ENCODE measurements at places on chromosomes 6 and 20.

DNA sequence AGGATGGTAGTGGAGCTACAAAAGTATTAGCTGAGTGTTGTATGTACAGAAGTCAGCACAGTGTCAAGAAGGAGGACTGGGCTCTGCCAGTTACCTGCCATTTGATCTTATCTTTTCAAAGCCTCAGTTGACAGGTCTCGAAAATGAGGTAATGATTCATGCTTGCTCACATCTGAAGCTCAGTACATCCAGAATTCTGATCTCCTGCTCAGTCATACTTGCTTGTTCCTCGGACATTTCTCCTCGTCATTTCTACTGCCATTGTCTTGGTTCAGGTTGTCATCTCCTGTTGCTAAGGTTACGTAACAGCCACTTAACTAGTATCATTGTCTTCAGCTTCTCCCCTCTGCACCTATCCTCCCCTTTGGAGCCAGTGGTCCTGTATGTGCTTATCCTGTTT, 89.5 kb downstream of the SLX4IP start:
- DNase-seq = no peak

- peak; percentile 17 for DNase-seq
Measured at GRCh38 chr20:22339091-22339881, 245.1 kb downstream of the FOXA2 start.

GRCh38 chr20:61976263-61976643, 89.4 kb downstream of the TAF4 start:
- DNase-seq = no peak

- DNase-seq = no peak
Measured at GRCh38 chr6:81683912-81684311, 68.6 kb downstream of the TENT5A start.

- peak; percentile 48 for DNase-seq
Measured at GRCh38 chr6:3732345-3733141, 19.0 kb downstream of the PXDC1 start.

GRCh38 chr6:37619641-37620040, 78.0 kb downstream of the MDGA1 start:
- no peak for DNase-seq

GRCh38 chr6:142482974-142483373, 181.2 kb downstream of the ADGRG6 start:
- no peak for DNase-seq

- no peak for DNase-seq
Measured at GRCh38 chr6:135883536-135883935, 32.0 kb downstream of the PDE7B start.

GRCh38 chr6:137877113-137877512, 10.1 kb downstream of the TNFAIP3 start:
- DNase-seq = no peak

- no peak for DNase-seq
Measured at GRCh38 chr6:119043265-119043664, 35.2 kb downstream of the FAM184A start.

DNA sequence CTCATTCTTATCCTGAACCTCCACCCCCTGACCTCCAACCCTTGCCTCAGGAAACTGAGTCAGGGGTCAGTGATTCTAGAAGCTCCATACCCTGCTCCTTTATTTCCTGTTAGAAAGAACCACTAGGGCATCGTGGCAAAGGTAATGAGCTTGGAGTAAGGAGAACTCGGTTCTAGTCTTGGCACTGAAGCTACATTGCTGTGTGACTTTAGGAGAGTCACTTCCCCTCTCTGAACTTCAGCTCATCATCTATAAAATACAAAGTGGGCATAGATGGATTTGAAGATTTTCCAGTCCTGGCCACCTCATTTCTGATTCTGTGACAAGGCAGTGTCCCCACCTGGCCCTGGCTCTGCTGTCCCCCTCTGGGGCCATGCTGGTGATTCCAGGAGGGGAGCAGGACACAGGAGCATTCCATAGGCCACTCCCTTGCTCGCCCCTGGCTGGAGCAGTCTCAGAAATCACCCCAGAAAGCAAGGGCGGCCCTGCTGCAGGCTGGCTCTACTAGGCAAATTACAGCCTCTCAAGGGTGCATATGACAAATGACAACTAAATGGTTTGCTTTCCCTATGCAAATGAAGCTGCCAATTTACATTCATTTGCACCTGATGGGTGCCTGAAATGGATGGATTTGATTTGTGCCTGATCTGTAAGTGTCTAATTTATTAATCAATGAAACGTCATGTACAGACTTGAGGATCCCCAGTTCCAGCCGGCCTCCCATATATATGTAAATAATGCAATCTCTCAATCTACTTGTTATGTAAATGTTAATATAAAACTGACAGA, 62.2 kb downstream of the LRFN2 start:
- no peak for DNase-seq

GRCh38 chr6:72811971-72812421, 190.1 kb downstream of the KCNQ5 start:
- DNase-seq = no peak

DNA sequence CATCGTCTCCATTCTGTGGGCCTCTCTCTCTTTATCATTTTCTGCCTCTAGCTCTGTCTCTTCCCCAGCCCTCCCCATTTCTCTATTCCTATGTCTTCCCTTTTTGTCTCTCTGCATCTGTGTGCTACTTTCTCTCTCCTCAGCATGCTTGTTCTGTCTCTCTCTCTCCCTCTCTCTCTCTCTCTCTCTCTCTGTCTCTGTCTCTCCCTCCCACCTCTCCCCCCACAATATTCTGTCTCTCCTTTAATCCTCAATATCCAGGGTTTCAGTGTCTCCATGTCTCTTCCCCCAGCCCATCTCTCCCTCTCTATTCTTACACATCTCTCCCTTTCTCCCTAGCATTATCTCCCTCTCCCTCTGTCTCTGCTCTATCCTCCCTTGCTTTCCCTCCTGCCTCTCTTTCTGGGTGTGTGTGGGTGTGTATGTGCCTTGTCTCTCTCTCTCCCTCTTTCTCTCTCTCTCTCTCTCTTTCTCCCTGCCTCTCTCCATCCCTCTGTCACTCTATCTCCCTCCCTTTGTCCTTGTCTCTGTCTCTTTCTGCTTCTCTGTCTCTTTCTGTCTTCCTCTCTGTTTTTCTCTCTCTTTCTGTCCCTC, 76.9 kb upstream of the SIRPA start:
- no peak for DNase-seq

DNA sequence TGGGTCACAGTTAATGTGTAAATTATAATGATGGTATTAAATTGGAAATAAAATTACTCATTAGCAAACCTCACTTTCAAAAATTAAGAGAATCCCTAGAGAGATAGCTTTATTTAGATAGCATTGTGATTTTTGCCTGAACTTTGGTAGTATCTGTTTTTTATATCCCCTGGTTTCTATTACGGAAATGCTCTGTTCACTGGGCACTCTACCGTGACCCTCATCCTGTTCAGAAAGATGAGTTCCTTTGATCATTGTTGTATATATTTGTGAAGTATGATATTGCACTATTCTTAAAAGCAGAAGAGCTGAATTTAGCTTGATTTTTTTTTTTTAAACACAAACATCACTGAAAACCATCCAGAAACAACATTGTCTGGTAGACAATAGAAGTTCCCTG, 1143.8 kb upstream of the MAP3K7 start:
- no peak for DNase-seq

DNA sequence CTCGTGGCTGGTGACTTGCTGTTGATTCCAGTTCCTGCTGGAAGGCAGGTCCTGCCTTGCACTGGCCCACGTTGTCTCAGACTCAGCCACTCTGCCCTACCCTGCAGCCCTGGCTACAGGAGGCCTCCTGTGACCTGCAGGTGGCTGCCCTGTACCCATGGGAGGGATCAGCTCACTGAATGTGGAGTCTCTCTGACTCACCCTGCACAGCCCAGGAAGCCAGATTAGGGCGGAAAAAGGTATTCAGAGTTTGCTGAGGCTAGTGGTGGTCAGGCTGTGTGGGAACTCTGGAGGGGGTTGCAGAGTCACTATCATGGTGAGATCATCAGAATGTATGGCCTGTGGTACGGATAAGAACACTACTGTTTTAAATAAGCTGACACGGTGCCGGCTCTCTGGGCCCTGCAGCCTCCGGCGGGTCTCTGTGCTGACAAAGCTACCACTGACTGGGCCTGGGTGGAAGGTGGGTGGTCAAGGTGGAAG, 24.7 kb upstream of the PYGB start:
- DNase-seq = no peak

- DNase-seq = no peak
Measured at GRCh38 chr6:18019539-18020534, 32.4 kb upstream of the KIF13A start.

- no peak for DNase-seq
Measured at GRCh38 chr6:102474041-102474807, 1080.7 kb downstream of the GRIK2 start.

- DNase-seq = no peak
Measured at GRCh38 chr20:48959899-48960550, 38.5 kb downstream of the ARFGEF2 start.

DNA sequence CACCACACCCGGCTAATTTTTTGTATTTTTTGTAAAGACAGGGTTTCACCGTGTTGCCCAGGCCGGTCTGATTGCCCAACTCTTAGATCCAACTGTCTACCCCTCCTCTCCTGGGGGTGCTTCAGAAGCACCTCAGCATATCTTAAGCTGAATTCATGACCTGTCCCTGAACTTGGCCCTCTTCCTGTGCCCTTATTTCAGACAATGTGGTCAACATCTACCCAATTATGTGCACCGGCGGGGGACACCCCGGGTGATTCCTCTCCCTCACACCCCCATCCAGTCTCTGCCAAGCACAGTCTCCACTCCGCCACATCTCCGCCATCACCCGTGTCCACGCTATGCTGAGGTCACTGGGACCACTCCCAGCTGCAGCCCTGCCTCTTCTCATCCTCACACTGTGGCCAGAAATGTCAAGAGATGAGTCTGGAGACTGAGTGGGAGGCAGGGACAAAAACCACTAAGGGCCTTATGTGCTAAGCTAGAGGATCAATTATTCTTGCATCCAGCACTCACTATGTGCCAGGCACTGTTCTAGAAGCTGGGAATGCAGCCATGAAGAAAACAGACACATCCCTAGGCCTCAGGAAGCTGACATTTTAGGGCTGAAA, 111.9 kb downstream of the ARMC2 start:
- DNase-seq = no peak

- DNase-seq = no peak
Measured at GRCh38 chr20:12984863-12985262, 23.9 kb upstream of the SPTLC3 start.

GRCh38 chr20:35317416-35318210, 25.4 kb upstream of the FAM83C start:
- DNase-seq = no peak

DNA sequence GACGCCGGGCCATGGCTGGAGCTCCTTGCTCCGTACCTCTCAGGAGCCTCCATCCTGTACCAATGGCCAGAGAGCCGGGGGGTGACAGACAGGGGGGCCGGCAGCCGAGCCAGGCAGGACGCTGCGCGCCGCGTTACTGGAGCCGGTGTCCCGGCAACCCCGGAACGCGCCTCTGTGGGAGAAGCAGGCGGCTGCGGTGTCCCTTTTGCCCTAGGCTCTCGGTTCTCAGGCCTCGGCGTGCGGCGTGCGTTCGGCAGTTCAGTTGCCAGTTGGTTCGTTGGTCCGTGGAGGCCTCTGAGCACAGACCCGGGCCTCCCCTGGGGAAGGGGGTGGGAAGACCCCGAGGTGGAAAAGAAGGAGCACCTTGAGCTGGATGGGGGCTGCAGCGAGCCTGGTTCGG, at the start of gene SPATS1:
Gene SPATS1, plus strand, starts transcription at position 162 of the 400 bp plus-strand sequence. CDS start 446 bp downstream, outside the sequence.
- no peak for DNase-seq

DNA sequence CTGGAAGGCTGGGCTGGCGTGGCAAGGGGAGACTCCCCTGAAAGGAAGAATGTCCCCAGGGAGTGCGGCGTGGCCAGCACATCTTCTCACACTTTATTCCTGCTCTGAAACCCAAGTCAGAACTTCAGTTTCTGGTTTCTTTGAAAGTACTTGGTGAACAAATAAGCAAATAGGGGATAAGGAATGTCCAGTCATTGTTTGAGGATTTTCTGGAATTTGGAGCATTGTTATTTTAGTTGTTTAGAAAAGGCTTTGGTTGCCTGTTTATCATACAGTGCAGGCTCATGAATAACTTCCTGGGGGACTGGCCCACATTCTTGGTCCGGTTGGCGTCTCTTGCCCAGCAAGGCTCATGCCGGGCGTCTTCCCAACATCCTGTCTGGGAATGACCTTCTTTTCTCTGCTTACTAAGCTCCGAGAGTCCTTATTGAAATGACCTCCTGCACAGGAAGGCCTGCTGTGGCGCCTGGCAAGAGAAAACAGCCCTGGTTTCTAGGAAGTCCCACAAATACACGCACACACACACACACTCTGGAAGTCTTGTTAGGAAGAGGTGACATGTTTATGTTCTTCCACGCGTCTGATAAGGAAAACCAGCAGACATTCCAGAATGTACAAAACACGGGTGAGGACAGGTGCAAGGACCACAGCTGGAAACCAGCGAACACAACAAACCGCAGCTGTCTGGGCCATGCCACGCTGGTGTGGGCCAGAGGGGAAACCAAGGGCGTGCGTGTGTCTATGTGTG, 71.9 kb downstream of the TMEM170B start:
- DNase-seq = no peak

DNA sequence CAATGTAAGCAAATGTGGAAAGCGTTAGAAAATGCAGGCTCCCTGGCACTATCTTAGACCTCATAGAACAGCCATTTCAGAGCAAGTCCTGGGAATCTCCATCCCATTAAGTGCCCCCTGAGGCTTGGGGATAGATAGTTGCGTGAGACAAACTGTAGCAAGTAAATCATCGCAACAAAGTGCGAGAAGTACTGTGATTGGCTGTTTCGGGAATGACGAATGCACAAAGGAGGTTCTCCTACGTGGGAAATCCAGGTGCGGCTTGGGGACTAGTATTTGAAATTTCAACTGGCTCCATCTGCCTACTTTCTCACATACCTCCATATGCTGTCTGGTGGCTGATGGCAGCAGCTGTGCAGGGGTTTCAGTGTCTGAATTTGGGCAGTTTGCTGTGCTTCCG, 84.5 kb downstream of the PLEKHG1 start:
- no peak for DNase-seq

DNA sequence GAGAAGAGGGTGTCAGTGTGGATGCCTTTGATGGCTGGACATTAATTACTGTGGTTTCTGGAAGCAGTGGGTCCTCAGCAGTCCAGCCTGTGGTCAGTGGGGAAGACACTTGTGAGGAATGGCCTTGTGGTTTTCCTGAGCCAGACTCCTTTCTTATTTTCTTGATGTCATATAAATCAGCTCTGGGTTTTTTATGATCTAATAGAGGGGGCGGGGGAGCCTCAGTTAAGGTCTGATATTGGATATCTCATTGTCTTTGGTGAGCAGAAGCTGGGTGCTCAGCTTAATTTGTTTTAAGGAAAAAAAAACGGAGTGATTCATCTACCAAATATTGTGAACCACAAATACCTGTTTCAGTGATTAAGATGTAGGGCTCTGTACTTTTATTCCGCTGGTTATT, 62.1 kb downstream of the OTOR start:
- no peak for DNase-seq
